ENCODE measurements at places on chromosomes 4 and X. TPM values are rescaled to one million over a fixed set of nuclear protein-coding genes. Genes with fewer than 3 reads are reported as not detected.

DNA sequence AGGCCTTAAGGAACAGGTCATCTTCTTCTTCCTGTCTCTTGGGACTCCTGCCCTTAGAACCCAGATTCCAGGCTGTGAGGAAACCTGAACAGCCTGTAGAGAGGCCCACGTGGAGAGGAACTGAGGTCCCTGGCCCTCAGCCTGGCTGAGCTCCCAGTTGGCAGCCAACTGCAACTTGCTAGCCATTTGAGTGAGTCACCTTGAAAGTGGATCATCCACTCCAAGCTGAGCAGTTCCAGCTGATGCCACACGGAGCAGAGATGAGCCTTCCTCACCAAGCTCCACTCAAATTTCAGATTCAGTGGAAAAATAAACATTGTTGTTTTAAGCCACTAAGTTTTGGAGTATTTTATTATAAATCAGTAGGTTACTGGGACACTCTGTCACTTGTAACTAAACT, 392.5 kb downstream of the BCOR start:
- no peak for DNase-seq

DNA sequence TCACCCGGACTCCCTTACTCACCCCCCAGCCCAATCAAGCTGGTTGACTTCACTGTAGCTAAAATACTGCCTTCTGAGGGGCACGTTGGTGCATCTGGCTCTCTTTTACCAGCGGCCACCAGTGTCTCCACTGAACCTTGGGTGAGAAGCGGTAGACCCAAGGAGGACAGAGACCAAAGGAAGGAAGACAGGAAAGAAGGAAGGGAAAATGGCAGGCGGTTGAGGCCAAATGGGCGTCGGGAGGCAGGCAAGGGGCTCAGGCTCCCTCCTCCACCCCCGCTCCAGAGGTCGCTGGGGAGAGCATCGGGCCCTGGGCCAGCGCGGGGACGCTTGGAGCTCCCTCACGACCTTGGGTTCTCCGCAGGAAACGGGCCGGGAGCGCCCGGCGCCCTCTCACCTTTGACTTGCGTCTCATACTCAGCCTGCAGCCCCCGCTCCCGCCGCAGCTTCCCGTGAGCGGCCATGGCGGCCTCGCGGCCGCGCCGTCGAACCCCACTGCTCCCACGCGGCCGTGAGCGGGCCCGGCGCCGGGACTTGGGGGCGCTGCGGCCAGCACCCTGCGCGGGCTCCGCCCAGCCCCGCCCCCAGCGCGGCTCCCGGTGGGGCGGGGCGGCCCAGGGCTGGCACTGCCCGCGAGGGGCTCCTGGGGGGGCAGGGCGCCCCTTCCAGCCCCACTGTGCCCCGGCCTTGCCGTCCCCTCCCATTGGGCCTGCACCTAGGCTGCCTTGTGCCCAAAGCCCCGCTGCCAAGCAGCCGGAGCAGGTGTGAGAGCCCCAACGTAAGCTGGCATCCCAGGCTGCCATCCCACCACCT, at the start of gene ARHGAP4:
ARHGAP4 (minus strand) TSS at position 526 of the 813 bp plus-strand sequence; CDS start at position 464, 62 bp downstream.
- DNase-seq, result no peak

DNA sequence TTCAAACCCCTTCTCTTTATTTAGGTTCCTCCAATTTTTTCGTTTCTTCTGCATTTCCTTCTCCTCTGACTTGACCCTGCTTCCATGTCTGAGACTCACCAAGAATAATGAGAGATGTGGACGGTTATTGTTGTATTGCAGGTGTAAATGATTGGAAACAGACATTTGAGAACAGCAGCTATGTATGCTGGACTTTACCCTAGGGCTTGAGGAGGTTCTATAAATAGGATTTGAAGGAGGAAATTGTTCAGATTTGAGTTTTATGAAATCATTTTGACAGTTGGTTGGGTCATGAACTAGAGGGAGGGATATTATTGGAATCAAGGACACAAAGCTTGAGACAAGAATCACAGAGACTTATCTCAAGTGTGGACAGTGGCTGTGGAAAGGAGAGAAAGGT, 614.6 kb upstream of the CPEB2 start:
- DNase-seq, result no peak

The TEC gene
- total RNA-seq, result 0.37 TPM

The SULT1E1 gene
- not detected for total RNA-seq

DNA sequence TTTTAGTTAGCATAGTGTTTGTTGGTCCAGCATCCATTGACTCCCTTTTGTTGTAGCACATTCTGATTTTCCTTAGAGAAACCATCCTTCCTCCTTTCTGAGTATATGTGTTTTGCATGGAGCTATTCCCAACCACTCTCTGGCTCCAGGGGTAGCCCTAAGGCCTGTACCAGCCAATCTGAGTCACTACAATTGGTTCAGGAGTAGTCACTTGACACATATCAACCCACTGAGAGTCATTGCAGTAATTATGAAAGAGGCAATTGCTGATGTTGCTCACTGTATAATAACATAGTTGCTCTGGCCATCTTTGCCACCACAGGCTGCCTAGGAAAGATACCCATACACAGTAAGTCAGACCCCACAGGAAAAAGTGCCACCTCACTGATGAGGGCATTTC, 71.2 kb upstream of the GRID2 start:
- no peak for DNase-seq

The ERCC6L gene
- total RNA-seq, result 1.2 TPM

- DNase-seq, result no peak
These were observed 62.5 kb upstream of the ENPP6 start for GRCh38 chr4:184280137-184280536.

DNA sequence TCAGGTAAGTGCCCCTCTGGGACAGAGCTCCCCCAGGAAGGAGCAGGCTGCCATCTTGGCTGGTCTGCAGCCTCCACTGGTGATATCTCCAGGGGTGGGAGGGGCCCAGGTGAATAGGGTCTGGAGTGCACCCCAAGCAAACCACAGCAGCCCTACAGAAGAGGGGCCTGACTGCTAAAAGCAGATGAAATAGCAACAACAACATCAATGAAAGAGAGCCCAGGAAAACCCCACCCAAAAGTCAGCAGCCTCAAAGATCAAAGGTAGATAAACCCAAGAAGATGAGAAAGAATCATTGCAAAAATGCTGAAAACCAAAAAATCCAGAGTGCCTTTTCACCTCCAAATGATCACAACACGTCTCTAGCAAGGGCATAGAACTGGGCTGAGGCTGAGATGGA, 92.5 kb upstream of the PAGE3 start:
- DNase-seq, result no peak

GRCh38 chr4:22869235-22869634, 176.5 kb downstream of the GBA3 start:
- DNase-seq, result no peak

The ADH1B gene
- not detected for total RNA-seq

GRCh38 chr4:146124023-146124680, 51.4 kb upstream of the LSM6 start:
- no peak for DNase-seq

The DCAF12L2 gene
- total RNA-seq, result 0.51 TPM

- DNase-seq, result no peak
These were observed 74.5 kb upstream of the BOD1L1 start for GRCh38 chr4:13701937-13702446.

GRCh38 chrX:110210417-110211139, 107.3 kb downstream of the AMMECR1 start:
- no peak for DNase-seq

DNA sequence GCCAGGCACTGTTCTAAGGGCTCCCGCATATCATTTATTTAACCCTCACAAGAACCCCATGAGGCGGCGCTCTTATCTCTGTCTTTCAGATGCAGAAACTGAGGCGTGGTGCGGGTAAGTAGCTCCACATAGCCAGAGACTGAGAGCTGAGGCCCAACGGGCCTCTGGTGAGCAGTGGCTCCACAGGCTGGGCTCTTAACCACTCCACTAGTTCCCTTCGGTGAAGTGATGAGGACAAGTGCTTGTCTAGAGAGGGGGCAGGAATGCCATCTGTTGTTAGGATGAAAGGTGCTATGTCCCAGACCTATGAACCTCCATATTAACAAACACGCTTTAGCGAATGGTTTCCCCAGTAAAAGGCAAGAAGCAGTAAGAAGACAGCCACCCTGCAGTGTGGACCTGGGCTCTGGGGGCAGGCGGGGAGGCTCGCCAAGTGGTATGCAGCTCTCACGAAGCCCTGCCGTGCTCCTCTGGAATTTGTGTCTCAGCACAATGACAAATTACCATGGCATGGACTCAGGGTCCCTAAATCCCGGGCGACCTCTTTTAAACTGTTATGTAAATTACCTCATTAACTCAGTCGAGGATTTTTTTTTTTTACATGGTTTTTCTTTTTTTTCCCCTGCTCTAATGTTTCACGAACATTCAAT, 20.9 kb upstream of the S100G start:
- no peak for DNase-seq

The TNIP3 gene
- total RNA-seq, result not detected

The ADH1A gene
- not detected for total RNA-seq

- DNase-seq, result no peak
These were observed 14.8 kb upstream of the CUL4B start for GRCh38 chrX:120575379-120576114.

- DNase-seq, result peak; percentile 46
These were observed at the start of gene PPP2R2C for GRCh38 chr4:6472387-6473263. PPP2R2C (minus strand) TSS chr4:6472614; CDS start chr4:6472229, 385 bp downstream.

GRCh38 chr4:1819816-1820215, 26.7 kb downstream of the FGFR3 start:
- DNase-seq, result no peak

GRCh38 chr4:23959396-23960148, 69.7 kb upstream of the PPARGC1A start:
- DNase-seq, result no peak

DNA sequence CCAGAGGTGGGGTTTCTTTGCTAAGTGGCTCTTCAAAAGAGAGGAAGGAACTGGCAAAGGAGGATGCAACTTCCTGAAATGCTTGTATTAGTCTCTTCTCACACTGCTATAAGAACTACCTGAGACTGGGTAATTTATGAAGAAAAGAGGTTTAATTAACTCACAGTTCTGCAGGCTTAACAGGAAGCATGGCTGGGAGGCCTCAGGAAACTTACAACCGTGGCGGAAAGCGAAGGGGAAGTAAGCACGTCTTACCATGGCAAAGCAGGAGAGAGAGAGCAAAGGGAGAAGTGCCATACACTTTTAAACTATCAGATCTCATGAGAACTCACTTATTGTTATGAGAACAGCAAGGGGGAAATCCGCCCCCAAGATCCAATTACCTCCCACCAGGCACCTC, 505.7 kb downstream of the ZNF674 start:
- no peak for DNase-seq

GRCh38 chr4:62526671-62527070, 1326.5 kb downstream of the ADGRL3 start:
- no peak for DNase-seq

The H2BW2 gene
- not detected for total RNA-seq

GRCh38 chr4:119841361-119841760, 212.8 kb upstream of the PDE5A start:
- no peak for DNase-seq

The ATP6AP1 gene
- total RNA-seq, result 133 TPM

The MAP3K15 gene
- 0.37 TPM for total RNA-seq

DNA sequence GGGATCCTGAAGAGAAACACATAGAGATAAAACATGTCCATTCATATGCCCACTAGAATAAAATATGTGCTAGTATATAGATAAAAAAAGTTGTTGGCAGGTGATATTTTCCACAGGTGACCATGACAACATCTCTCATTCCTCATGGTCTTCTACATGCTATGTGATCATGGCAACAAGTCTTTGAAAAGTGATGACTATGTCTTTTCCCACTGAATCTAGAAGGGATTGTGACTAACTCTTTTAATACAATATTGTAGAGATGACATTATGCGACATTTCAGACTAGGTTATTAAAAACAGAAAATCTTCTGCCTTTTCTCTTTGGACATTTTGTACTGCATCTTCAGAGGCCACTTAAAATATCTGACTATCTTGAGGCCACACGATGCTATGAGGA, 126.0 kb upstream of the GABRA2 start:
- DNase-seq, result no peak

DNA sequence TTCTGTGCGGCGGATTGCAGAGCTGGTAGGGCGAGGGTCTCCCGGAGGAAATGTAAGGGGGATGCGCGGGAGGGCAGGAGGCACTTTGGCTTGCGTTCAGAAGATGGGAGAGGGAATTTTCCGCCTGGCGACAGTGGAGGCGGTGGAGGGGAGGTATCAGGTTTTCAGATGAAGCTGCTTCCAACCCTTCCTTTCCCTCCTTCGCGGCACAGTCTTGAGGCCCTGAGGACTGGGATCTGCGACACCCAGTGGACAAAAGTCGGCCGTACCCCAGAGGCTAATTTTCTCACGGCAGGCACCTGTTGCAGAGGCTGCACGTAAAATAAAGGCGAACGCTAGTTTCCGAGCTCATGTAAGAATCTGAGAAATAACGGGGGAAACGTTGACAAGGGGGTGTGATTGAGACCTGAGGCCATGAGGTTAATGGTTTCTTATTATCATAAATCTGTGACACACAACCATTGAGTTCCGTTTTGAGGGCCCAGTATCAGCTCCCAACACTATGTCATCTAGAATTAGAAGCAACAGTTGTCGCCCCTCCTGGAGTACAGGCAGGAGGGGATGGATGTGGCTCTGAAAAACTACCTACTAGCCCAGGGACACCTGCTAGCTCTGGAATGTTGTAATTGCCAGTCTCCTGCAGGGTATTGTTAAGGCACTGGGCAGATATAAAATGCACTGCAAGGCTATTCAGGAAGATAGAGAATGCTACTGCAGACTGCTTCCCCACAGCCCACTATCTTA, 1.1 kb downstream of the ZCCHC18 start:
- peak; percentile 63 for DNase-seq

- no peak for DNase-seq
These were observed 81.6 kb upstream of the TBC1D9 start for GRCh38 chr4:140837736-140838135.

DNA sequence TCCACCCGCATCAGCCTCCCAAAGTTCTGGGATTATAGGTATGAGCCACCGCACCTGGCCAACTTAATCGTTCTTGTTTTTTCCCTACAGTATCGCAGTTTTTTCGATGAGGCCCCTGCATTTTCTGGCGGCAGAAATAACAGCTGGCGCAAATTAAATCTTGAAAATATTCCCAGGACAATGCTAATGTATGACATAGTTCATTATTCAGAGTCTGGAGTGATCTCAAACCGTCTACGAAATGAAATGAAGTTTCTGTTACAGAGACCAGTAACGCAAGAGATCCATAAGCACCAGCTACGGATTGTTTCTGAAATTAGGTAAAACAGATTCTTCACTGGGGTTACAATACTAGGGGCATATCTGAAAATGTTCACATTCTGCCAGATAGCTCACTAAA, 27.3 kb downstream of the CXorf58 start:
- DNase-seq, result no peak

DNA sequence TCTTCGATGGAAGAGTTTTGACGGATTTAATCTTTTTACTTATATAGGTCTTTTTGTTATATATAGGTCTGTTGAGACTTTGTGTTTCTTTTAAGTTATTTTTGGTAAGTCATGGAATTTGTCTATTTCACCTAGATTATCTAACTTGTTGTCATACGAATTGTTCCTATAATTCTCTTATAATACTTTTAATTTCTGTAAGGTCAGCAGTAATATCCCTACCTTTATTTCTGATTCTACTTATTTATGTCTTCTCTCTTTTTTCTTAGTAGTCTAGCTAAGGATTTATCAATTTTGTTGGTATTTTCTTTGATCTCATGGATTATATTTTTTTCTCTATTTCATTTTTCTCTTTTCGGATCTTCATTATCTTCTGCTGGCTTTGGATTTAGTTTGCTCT, 11.6 kb downstream of the SAP30 start:
- DNase-seq, result no peak

Data from glutamatergic neuron (in vitro differentiated cells).